ENCODE measurements at places on chromosomes 3 and 15.

GRCh38 chr3:54962200-54962599, 34.3 kb upstream of the LRTM1 start:
- no peak for DNase-seq
- H3K36me3 ChIP-seq, result no peaks in the 10 kb centered on the region
- H3K4me3 ChIP-seq, result no peak overlapping the region
- H3K4me1 ChIP-seq, result peaks cover 12% of the 10 kb centered on the region
- no peak overlapping the region for H3K27ac ChIP-seq

GRCh38 chr3:127019449-127019848, 36.5 kb downstream of the PLXNA1 start:
- no peaks in the 10 kb centered on the region for H3K27me3 ChIP-seq
- H3K4me1 ChIP-seq, result no peaks in the 10 kb centered on the region
- H3K4me3 ChIP-seq, result no peak overlapping the region

DNA sequence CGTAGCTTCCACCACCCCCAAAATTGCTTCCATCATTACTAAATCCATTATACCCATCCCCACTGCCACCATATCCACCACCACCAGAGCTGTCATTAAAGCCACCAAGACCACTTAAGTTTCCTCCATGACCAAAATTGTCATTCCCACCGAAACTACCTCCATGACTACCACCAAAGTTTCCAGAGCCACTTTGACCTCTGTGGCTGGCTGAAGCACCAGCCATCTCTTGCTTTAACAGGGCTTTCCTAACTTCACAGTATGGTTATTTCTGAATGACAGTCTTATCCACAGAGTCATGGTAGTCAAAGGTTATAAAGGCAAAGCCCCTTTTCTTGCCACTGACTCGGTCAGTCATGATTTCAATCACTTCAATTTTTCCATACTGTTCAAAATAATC, 24.3 kb upstream of the DENND4A start:
- DNase-seq, result no peak
- no peaks in the 10 kb centered on the region for H3K27me3 ChIP-seq
- no peak overlapping the region for H3K4me3 ChIP-seq

DNA sequence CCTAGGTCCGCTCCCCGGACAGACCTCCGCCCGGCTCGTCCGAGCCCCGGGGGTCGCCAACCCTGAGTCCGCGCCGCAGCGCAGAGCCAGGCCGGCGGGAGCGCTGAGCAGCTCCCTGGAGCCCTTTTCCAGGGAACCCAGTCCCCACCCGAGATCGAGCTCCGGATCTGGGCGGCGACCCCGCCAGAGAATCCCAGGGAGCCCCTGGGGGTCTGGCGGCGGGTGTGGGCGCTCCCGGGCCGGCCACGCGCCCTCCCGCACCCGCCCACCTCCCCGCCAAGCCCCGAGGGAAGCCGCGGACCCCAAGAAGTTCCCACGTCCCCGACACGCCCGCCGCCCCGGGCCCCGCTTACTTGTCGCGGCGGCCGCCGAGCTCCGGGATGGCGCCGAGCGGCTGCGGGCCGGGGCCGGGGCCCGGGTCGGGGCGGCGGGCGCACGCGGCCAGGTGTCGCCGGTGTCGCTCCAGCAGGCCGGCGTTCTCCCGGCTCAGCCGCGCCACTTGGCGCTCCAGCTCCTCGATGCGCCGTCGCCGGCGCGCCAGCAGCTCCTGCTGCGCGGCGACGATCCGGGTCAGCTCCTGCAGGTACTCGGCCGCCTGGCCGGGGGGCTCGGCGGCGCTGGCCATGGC, 137.7 kb downstream of the NUP210 start:
- H3K4me3 ChIP-seq, result peak overlapping the region; percentile 30
- H3K27ac ChIP-seq, result peak overlapping the region; percentile 51
- H3K4me1 ChIP-seq, result peaks cover 6% of the 10 kb centered on the region

- H3K27ac ChIP-seq, result no peak overlapping the region
- DNase-seq, result no peak
- no peak overlapping the region for H3K4me3 ChIP-seq
- no peaks in the 10 kb centered on the region for H3K36me3 ChIP-seq
- H3K4me1 ChIP-seq, result no peaks in the 10 kb centered on the region
These were observed 70.0 kb upstream of the UBE2E1 start for GRCh38 chr3:23735535-23736326.
